ENCODE measurements at places on chromosomes 13 and 19. TPM values are rescaled to one million over a fixed set of nuclear protein-coding genes. Genes with fewer than 3 reads are reported as not detected.

Gene SMIM44
- total RNA-seq, result not detected

Gene TBXA2R
- 4.9 TPM for total RNA-seq

Gene RASGRP4
- 13.5 TPM for total RNA-seq

Gene XRCC1
- total RNA-seq, result 26.9 TPM

Gene N4BP2L1
- total RNA-seq, result 30.2 TPM

Gene ACTL9
- not detected for total RNA-seq

All from lower lobe of right lung (tissue), 2 donors.